ENCODE measurements at places on chromosomes 5 and 9.

DNA sequence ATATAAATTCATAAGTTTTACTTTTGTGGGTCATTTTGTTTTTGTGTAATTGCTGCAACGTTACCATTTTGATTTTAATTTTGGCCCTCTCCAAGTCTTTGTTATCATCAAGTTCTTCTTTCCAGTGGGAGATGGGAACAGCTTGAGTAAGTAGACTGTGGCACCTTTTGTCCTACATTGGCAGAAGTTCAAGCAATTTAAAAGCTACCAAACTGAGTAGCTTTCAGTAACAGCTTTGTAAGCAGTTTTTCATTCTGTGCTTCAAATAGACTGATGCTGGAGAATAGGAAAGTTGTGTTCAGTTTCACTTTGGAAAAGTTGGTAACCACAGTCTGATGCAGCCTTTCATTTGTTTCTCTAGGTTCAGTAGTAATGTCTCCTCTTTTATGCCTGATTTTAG, 47.8 kb upstream of the TMED7 start:
- no peak for DNase-seq

GRCh38 chr5:1883925-1884677, 1.4 kb upstream of the IRX4 start:
- DNase-seq, result no peak

DNA sequence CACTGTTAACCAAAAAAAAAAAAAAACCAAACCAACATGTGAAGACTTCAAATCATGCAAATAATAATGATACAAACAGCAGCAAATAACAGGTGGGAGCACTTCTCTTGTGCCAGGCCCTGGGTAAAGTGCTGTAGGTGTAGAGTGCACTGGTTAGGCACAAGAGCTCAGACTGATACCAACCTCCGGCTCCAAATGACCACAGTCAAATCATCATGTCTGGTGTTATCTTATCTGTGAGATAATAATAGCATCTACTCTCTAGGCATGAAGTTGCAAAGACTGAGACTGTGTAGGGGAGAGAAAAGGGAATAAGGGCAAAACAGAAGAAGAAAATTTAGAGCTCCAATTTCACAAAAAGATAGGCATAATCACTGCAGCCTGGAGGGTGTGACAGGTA, 159.5 kb downstream of the ARL15 start:
- DNase-seq, result no peak

- no peak for DNase-seq
Observed at GRCh38 chr9:87350915-87351314, 146.8 kb upstream of the DAPK1 start.

DNA sequence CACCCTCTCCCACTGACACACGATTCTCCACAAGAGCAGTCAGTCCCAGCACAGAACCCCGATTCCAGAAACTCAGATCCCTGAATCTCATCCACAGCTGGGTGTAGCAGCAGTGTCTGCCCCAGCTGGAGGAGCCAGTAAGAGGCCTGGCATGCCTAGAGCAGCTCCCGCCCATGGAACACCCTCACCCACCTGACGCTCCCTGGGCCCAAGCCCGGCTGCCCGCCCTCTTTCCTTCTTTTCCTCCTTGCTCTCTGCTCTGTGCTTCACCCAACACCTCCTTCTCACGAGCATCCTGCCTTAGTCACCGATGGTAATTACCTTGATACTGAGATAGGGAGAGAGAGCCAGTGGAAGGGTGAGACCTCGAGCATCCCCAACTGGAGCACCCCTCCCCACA, 8.7 kb downstream of the PCDH1 start:
- no peak for DNase-seq

GRCh38 chr9:34456746-34457145, 1.6 kb downstream of the FAM219A start:
- no peak for DNase-seq

- DNase-seq, result no peak
Observed at GRCh38 chr5:90802474-90803317, 244.1 kb downstream of the ADGRV1 start.

GRCh38 chr5:126359884-126360283, 63.3 kb upstream of the GRAMD2B start:
- DNase-seq, result no peak

- no peak for DNase-seq
Observed at GRCh38 chr5:57818397-57818796, 335.8 kb upstream of the ACTBL2 start.

DNA sequence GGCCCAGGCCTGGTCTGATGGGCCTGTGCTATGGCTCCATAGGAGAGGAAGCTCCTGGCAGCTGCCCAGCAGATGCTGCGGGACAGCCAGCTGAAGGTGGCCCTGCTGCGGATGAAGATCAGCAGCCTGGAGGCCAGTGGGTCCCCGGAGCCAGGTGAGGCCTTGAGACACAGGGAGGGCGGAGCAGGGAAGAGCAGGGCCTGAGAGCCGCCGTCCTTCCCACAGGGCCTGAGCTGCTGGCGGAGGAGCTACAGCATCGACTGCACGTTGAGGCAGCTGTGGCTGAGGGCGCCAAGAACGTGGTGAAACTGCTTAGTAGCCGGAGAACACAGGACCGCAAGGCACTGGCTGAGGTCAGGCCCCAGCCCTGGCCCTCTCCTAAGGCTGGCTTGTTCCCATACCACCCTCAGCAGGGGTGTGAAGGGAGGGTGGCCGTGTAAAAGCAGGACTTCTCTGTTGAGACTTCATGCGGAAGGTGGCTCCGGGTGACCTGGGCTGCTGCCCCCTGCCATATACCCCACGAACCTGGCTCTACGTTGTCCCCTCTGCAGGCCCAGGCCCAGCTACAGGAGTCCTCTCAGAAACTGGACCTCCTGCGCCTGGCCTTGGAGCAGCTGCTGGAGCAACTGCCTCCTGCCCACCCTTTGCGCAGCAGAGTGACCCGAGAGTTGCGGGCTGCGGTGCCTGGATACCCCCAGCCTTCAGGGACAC, 4.5 kb downstream of the PKN3 start:
- DNase-seq, result no peak
